ENCODE measurements at places on chromosomes 11 and 22.

GRCh38 chr11:8098361-8098760, 17.4 kb downstream of the TUB start:
- DNase-seq: peak; percentile 26

GRCh38 chr11:120648771-120649170, 137.2 kb downstream of the GRIK4 start:
- DNase-seq: no peak

DNA sequence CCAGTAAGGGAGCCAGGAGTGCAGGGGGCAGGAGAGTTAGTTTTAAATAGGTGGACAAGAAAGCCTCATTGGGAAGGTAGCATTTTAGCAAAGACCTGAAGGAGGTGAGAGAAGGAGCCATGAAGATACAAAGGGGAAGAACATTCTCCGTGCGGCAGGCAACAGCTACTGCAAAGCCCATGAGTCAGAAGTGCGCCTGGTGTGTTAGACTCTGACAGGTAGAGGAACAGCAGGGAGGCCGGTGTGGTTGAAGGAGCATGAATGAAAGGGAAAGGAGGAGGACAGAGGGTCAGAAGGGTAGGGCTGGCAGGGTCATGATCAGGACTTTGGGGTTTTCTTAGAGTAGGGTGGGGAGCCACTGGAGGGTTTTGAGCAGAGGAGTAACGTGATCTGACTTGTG, 34.5 kb upstream of the PAMR1 start:
- no peak for DNase-seq

- DNase-seq: no peak
These were observed 1083.6 kb downstream of the DLG2 start for GRCh38 chr11:84543367-84544159.

- no peak for DNase-seq
These were observed 71.6 kb downstream of the CELSR1 start for GRCh38 chr22:46465793-46466192.

DNA sequence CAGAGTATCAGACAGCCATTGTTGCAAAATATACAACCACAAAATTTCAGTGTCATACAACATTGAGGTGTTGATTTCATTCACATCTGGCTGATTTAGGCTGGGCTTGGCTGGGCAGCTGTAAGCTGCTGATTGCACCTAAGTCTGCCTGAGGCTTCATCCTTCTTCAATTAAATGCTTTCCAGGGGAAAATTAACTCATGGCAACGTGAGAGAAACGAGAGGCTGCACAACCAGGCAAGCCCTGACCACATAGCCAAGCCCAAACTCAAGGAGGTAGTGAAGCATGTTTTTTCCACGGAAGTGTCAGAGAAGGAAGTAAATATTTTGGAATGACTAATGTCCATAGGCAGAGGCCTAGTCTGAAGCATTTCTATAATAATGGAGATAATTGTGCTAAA, 273.8 kb upstream of the ZC3H12C start:
- no peak for DNase-seq

GRCh38 chr11:14852571-14853177, 39.4 kb downstream of the CYP2R1 start:
- DNase-seq: no peak

DNA sequence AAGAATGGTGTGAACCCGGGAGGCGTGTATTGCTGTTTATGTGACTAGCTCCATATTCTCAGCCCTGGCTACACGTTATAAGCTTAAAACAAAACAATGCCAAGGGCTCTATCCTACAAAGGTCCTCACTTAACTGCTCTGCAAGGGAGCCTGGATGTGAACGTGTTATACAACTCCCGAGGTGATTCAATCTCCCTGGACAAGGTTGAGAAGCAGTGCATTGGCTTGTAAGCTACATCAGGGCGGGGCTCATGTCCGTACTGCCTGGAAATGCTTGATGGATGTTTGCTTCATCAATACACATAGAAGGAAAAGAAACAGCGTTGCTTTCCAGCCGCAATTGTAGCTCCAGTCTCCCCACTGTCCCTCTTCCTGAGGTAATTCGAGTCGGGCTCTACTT, 256.9 kb upstream of the SYN3 start:
- no peak for DNase-seq
